T-helper 2 cell (primary cell): ENCODE measurements at places on chromosomes 1 and 21.

DNA sequence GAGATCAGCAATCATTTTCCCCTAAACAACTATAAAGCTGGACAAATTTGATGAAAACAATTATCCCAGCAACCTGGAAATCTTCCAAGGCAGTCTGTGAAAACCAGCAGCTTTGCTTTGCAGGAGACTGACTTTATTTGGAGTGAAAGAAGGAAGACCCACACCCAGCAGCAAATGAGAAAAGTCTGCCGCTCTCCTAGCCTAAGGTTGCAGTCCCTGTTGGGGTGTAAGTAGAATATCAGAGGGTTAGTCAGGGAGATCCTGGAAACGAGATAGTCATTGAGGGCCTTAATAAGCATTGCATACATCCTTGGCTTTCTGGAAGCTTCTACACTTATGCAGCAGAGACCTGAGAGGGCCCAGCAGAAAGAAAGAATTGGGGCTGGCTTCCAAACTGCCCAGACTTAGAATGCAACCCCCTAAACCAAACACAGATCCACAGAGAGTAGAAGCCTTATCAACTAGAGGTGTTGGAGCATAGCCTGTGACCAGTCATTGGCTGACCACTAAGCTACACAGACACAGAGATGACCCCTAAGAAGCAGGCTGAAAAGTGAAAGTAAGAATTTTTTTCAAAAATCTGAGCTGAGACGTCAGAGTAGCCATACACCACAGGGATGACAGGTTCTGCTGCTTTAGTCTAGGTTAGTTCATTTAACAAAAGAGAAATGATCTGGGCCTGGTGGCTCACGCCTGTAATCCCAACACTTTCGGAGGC lies 98.3 kb downstream of the LYPLAL1 start:
- no peak for DNase-seq

GRCh38 chr1:113551728-113552127 lies 161.4 kb downstream of the MAGI3 start:
- DNase-seq = no peak

GRCh38 chr1:234776876-234777855 lies 167.2 kb upstream of the IRF2BP2 start:
- DNase-seq = no peak

GRCh38 chr1:119141020-119141424 lies 569 bp upstream of the WARS2 start:
- DNase-seq = no peak

DNA sequence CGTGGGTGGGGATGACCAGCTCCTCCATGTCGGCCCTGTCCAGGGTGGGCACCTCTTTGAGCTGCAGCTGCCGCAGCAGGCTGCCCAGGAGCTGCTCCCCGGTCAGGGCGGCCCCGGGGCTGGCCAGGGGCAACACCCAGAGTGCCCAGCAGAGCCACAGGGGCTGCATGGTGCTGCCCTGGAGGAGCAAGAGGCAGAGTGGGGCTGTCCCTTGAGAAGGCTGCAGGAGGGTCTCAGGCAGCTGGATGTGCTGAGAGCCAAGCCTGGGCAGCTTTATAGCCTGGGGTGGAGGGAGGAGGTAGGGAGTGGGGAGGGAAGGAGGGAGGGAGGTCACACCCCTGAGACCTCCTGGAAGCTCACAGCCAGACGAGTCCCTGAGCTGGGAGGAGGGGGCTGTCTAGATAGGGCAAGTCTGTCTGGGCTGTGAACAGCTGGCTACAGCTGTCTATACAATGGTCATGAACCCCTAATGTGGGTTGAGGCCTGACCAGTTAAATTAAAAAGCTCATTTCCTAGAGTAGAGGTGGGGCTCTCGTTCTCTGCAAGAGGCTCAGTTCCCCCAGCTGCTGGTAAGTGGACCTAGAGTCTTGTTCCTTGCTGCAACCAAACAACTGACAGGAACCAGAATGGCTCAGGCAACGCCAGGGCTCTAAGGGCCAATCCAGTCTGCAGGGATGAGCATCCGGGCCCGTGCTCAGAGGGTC lies at the start of gene LEFTY1:
LEFTY1 (minus strand) TSS at position 249 of the 704 bp plus-strand sequence; CDS start at position 169, 80 bp downstream.
- no peak for DNase-seq

GRCh38 chr21:41387824-41388223 lies 26.0 kb downstream of the MX2 start:
- DNase-seq = no peak

GRCh38 chr1:176466514-176466913 lies 3.5 kb downstream of the PAPPA2 start:
- DNase-seq = no peak

DNA sequence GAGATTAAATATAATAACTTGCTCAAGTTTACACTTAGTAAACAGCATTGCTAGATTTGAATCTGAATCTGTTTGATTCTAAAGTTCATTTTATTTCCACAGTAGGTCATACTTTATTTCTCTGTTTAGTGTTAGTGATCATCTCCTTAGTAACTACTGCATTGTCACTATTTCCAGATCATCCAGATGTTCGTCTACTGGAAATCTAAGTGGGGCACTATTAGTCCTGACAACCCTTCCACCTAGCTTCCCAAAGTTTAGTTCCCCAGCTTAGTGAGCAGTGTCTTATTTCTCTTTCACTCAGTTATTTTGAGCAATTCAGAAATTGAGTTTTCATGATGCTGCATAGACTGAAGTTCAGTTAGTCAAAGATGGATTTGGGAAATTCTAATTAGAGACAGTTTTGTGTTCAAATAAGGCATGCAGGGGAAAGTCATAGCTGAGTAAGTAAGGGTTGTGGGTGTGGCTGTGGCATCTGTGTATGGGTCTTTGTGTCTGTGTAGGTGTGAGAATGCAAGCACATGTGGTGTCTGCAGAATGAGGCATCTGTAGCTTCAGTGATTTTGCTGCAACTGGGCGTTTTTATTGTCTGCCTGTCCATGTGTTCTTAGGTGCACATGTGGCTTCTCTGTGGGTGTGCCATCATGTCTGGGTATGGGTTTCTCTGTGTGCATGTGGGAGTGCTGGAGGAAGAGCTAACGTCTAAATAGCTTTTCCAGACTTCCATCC lies 107.3 kb downstream of the NTMT2 start:
- DNase-seq = no peak

DNA sequence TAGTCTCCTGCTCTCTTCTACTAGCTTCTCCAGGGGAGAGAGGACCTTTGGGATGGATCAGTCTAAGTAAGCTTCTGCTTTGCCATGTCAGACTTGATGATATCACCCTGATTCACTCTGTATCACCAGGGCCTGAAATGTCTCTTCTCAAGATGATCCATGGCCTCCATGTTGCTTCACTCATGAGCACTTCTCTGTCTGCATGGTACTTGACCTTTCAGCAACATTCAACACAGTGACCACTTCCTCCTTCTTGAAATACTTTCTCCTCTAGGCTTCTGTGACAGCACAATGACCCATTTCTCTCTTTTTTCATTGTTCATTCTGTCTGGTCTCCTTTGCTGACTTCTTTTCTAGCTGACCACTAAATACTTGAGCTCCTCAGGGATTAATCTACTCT lies 35.3 kb upstream of the NGF start:
- no peak for DNase-seq

DNA sequence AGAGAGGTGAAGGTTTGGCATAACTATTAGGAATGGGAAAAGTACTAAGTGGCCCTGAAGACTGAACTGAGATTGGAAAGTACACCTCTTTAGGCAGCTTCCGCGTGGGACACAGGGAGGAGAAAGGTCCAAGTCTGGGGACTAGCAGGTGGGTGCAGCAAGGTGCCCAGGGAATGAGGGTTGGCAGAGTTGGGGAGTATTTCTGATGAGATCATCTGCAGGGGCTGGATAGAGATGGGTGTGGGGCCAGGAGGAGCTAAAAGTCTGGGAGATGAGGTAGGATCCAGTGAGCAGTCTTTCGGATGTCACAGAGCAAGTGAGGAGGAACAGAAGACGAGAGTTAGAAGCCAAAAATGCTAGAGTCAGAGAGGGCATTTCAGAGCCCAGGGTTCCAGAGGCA lies 36.1 kb downstream of the CDCA8 start:
- no peak for DNase-seq

DNA sequence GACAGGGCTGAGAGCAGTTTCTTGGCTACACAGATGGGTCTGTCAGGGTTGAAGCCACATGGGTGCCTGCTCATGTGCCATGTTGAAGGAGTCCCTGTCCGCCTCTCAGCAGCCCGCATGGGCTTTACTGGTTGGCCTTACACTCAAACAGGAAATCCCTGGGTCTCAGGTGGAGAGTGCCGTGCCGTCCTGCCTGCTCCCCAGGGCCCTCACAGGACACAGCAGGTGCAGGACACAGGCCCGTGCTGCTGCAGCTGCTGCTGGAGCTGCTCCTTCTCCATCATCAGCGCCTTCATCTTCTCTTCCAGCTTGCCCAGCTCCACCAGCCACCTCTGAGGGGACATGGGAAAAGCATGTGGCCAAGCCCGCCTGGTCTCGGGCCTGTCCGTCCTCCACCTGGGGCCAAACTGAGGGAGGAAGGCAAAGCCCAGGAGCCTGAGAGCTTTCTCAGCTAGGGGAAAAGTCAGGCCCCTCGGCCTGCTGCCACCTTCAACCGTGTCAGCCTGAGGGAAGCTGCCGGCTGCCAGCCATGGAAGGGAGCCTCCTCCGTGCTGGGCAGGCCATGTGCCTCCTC lies 5.5 kb downstream of the SLFNL1 start:
- DNase-seq = no peak

DNA sequence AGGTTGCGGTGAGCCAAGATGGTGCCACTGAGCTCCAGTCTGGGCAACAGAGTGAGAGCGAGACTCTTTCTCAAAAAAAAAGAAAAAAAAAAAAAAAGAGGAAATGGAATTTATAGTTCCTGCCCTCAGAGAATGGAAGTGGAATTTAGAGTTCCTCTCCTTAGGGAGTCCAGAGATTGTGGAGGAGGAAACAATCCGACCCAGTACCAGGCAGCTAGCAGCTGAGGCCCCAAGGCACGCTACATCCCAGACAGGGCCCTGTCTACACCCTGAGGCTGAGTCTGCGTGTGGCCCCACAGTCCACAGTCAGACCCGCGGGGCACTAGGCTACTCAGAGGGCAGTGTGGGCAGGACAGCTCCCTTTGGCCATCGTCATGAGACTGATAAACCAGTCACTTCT lies 1.9 kb upstream of the MFN2 start:
- DNase-seq = no peak

DNA sequence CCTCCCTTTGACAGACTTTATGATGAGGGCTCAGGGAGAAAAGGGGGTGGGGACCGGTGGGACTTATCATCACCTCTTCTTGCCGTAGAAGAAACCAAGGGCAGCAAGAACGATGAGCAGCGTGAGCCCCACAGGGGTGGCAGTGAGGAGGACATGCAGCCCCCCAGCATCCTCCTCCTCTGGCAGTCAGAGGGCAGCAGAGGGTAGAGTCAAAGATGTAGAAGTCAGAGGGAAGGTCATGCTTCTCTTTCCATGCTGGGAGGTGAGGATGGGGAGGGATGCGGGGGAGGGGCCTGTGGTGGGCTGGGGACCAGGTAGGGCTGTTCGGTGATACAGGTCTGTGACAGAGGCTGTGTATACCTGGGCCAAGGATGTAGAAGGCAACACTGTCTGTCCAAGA lies 14.8 kb downstream of the INSRR start:
- no peak for DNase-seq

DNA sequence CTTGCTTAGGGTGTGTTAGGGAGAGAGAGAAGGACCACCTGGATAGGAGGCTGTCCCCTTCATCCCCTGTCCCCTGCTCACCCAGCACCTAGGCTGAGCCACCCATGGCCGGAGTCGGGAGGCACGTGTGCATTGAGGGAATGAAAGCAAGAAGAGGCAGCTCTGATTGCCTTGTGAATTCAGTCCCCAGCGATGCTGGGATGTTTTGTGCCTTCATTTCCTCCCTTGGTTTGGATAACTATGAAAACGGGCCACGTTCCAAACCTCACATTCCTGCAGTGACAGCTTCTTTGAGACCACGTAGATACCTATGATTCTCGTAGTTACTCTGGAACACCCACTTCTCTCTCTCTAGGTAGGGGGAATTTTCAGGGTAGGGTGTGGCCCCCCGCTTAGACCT lies 67.1 kb downstream of the MAN1C1 start:
- no peak for DNase-seq

DNA sequence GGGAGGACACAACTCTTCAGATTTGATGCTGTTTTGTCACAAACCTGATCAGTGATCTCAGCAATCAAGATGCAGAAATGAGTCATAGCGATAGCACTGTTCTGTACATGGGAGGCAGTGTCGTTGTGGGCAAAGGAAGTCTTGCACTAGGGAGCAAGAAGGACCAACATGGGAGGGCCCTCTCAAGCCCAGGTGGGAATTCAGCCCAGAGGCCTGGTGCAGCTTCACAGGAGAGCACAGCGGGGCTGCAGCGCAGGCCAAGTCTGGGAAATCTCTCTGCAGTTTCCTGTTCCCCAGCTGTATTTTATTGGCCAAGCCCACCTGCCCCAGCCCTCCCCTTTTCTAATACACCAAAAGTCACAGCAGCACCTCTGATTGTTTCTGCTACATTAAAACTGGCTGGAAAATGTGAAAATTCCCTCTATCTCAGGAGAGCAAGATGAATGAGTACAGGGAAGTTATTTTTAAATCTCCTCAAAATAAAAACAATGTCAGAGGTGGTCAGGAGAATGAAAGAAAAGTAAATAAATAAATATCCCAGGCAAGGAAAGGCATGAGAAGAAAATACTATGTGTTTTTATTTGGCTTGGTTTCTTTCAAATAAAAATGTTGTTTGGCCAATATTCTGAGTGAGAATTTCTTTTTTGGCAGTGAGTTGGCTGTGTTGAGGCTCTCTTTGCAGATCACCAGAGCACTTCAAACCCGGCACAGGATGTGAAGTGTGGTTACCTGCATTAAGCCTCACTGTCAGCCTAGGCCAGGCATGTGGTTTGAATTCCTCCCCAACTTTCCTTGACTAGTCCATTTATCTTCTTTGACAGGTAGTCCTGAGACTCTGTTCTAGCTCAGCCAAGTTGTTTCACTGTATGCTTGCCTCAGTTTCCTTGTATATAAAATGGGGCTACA lies 422.1 kb downstream of the PLPP3 start:
- DNase-seq = no peak

DNA sequence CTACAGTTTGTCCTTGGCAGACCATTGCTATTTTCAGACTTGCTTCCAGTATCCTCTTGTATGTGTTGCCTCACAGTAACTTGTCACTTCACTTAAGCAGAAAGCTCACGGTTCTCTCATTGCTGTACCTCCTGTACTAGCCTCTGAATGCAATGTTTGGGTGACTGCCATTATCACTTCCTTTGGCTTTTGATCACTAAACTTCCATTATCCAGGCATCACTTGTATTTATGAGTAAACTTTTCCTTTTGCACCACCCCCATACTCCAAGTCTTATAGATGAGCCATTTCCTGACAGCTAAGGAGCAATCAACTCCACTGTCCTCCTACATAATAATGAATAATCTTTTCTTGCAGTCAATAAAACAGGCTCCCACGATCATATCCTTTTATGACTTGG lies 255.3 kb downstream of the PDE4B start:
- DNase-seq = no peak

DNA sequence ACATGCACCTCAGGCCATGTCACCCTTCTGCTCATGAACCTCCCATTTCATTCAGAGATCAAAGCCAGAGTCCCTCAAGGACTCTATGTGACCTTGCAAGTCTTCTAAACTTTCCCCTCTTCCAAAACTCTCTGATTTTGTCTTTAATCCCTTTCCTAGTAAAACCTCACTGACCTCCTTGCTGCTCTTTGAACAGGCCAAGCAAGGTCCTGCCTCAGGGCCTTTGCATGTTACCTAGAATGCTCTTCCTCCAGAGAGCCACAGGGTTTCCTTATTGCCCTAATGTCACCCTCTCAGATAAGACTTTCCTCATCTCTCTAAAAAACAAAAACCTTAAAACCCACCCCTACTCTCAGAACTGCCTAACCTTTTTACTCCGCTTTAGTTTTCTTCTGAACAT lies 26.6 kb downstream of the IL23R start:
- DNase-seq = no peak

- DNase-seq = no peak
Observed at GRCh38 chr21:45423201-45423955, 18.4 kb downstream of the COL18A1 start.

GRCh38 chr1:61808968-61809367 lies 66.7 kb downstream of the PATJ start:
- DNase-seq = no peak
